ENCODE measurements at places on chromosomes 13 and 19.

DNA sequence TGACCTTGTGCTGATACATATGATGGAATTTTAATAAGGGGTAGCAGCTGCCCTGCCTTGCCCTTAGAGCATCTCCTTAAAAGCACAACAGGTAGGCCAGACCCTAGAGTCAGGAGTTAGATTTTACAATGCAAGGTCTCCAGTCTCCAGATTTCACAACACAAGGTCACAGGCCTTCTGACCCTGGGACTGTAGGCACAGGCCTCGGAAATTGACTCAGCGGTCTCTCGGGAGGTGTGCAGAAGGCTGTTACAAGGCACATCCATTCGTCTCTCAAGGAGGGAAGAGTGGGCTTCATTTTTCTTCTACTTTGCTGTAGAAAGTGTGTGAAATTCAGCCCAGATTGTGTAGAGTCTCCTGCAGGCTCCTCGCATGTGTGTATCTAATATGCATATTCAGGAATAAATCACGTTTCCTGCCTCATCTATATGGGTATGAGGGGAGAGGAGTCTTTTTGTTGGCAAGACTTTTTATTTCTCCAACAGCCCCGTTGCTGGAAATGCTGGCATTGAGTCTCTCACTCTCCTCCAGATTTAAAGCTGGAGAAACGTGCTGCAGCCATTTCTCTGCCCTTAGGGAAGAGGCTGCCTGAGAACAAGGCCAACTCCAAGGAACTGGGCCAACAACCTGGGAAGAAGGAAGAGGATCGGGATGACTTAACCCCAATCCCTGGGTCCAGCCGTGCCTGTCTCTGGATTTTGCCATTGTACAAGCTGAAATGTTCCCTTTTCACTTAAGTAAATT lies 24.5 kb downstream of the UQCRFS1 start:
- no peak for DNase-seq

DNA sequence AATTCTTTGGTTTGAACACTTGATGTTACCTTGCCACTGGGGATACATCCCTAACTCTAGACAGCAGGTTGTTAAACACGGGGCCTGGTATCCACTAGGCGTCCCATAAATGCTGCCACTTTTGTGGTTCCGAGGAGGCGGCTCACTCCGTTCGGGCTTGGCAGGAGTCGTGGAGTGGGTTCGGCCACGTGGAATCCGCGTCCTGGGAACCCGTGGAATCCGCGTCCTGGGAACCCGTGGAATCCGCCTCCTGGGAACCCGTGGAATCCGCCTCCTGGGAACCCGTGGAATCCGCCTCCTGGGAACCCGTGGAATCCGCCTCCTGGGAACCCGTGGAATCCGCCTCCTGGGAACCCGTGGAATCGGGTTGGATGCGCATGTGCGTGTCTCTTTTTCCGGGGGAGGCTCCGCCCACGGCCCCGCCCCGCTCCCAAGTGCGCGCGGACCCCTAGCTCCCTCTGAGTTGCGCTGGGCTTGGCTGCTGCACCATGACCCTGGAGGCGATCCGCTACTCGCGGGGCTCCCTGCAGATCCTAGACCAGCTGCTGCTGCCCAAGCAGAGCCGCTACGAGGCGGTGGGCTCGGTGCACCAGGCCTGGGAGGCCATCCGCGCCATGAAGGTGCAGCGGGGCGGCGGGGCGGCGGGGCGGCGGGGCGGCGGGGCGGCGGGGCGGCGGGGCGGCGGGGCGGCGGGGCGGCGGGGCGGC lies at the start of gene MRI1:
Gene MRI1, plus strand, starts transcription at position 422 of the 707 bp plus-strand sequence. Its CDS starts 67 bp downstream, at position 489.
- peak; percentile 58 for DNase-seq

GRCh38 chr13:33366469-33367062 lies 81.0 kb upstream of the STARD13 start:
- no peak for DNase-seq

- DNase-seq: peak; percentile 29
Measured at GRCh38 chr13:28657784-28658538, 969 bp upstream of the POMP start.

DNA sequence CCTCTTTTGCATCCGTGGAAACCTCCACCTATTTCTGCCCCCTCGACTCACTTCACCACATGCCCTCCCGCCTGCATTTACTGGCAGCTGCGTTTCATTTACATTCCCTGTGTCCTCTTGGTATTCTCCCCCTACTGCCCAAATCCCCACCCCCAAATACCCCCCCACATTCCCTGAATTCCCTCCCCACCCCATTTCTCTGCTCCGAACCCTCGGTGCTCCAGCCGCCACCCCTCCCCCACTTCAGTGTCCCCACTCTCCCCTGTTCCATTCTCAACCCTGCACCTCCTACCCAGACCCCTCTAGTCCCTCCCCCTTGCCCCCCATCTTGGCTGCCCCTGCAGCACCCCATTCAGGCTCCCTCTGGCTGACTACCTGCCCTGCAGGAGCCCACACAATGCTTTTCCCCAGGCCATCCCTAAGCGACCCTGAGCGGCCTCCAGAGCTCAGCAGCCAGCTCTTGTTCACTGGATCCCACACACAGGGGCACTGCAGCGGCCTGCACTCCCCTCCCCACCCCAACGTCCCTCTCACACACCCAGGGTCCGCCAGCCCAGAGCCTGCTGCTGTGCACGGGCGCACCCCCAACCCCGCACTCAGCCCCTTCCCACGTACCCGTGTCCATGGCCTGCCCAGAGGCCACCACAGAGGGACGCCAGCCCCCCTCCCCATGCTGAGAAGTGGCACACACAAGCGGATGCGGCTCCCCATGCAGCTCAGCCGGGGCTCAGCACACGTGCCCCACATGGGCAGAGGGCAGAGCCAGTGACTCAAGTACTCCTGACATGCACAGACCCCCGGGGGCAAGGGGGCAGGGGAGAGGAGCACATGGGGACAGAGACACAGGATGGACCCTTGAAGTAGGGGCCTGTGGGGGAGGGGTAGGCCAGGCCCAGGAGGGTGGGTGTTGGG lies 26.3 kb downstream of the SHANK1 start:
- no peak for DNase-seq
